H1 (cell line): ENCODE measurements at places on chromosomes 7 and 10. TPM values are rescaled to one million over a fixed set of nuclear protein-coding genes. Genes with fewer than 3 reads are reported as not detected.

GRCh38 chr7:41375582-41375981 is 327.3 kb downstream of the INHBA start:
- no peak for DNase-seq
- H3K27me3 ChIP-seq = no peaks in the 10 kb centered on the region
- H3K4me1 ChIP-seq = no peaks in the 10 kb centered on the region
- no peak overlapping the region for H3K4me3 ChIP-seq
- H3K36me3 ChIP-seq = no peaks in the 10 kb centered on the region

FAM131B gene
- 35.5 and 38.2 TPM in 2 replicates for total RNA-seq

EEPD1 gene
- 5.7 and 7.8 TPM in 2 replicates for total RNA-seq

DNA sequence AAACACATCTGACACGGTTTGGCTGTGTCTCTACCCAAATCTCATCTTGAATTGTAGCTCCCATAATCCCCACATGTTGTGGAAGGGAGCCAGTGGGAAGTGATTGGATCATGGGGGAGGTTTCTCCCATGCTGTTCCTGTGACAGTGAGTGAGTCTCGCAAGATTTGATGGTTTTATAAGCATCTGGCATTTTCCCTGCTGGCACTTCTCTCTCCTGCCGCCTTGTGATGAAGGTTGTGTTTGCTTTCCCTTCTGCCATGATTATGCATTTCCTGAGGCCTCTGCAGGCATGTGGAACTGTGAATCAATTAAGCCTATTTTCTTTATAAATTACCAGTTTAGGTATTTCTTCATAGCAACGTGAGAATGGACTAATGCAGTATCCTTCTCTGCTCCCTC is 5.9 kb upstream of the HTR5A start:
- no peak overlapping the region for H3K4me3 ChIP-seq
- no peaks in the 10 kb centered on the region for H3K36me3 ChIP-seq
- no peaks in the 10 kb centered on the region for H3K4me1 ChIP-seq

OR2A1 gene
- not detected in 2 replicates for total RNA-seq

DNA sequence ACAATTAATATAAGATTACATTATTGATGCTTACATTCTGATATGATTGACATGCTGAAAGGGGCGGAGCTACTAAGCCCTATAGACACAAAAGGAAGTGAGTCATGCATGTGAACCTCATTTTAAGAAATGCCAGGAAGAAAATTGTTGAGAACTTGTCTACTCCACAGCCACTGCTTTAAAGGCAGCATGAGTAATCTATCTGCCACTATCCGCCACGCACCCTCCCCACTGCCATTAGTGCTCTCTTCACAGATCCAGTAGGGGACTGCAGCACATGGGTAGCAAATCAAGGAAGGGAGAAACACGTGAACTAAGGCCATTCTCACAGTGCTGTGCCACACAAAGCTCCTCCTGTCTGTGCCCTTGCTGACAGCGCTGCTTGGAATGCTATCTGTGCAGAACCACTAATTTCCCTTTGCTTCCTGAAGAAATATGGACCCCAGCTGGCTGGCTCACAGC is 524.8 kb downstream of the GRM8 start:
- no peak overlapping the region for H3K27ac ChIP-seq
- H3K27me3 ChIP-seq = no peaks in the 10 kb centered on the region
- H3K36me3 ChIP-seq = no peaks in the 10 kb centered on the region
- peaks cover 6% of the 10 kb centered on the region for H3K4me1 ChIP-seq
- H3K4me3 ChIP-seq = no peak overlapping the region
- no peak for DNase-seq

DNA sequence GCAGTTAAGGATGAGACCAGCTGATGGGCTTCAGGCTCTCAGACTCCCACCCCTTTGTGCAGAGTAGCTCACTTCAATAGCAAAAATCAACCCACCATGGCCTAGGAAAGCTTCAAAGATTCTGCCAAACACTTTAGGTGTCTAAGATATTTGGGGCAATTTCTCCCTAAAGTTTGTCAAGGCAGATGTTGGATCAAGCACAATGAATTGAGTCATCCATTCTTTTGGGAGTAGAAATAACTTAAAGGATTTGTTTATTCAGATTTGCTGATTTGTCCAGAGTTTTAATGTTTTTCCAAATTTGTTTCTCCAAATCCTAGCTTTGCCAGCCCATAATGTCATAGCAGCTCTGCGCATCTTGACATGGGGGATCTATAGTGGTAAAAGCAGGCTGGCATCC is 855.1 kb downstream of the LRMDA start:
- H3K4me3 ChIP-seq = no peak overlapping the region
- H3K27me3 ChIP-seq = no peaks in the 10 kb centered on the region
- no peak for DNase-seq
- no peaks in the 10 kb centered on the region for H3K4me1 ChIP-seq

DNA sequence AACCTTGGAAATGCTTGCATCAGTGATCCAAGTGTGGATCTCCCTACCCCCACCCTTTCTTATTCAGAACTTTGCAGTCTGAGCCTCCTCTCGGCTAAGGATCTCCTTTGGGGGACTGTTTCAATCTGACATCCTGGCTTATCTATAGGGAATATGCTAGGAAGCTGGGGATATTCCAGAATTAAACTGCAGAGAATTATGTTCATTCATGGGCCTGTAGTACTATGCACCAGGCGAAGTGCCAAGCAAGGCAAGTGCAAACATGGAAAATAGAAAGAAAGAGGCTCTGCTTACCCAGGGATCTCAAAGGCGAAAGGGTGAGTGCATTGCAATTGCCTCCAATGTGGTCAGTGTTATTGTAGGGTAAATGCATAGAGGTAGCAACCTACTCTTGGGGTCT is 96.5 kb downstream of the CACNB2 start:
- H3K4me1 ChIP-seq = peaks cover 2% of the 10 kb centered on the region; the same call in 1 of the 2 replicates
- no peaks in the 10 kb centered on the region for H3K36me3 ChIP-seq
- DNase-seq = no peak

DNA sequence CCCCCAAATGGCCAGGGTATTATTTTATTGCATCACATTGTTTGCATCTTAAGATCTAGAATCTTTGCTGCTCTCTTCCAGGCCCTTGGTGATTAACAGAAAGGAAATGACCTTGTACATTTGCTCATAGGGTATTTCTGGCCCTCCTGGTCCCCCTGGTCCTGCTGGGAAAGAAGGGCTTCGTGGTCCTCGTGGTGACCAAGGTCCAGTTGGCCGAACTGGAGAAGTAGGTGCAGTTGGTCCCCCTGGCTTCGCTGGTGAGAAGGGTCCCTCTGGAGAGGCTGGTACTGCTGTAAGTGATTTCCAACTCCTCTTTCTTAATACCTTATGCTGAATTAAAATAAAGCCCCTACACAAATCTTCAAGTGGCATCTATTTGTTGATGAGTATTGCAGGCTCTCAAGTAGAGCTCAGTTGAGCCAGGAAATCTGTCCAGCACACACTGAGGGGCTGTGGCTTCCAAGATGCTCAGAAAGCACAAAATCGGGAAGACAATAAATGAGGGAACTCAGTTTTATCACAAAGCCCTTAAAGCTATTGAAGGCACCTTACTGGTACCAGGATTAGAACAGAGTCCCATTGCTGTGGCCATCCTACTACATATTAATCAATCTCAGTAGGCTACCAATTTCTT is 28.2 kb downstream of the COL1A2 start:
- H3K27me3 ChIP-seq = no peaks in the 10 kb centered on the region
- H3K4me1 ChIP-seq = no peaks in the 10 kb centered on the region
- no peak for DNase-seq
- no peak overlapping the region for H3K27ac ChIP-seq
- no peak overlapping the region for H3K4me3 ChIP-seq
- H3K36me3 ChIP-seq = peaks cover 45% of the 10 kb centered on the region

GRCh38 chr7:85103357-85103756 is 83.5 kb downstream of the SEMA3D start:
- no peak overlapping the region for H3K27ac ChIP-seq
- no peak overlapping the region for H3K4me3 ChIP-seq
- H3K4me1 ChIP-seq = no peaks in the 10 kb centered on the region
- H3K36me3 ChIP-seq = no peaks in the 10 kb centered on the region
- no peaks in the 10 kb centered on the region for H3K27me3 ChIP-seq

DNA sequence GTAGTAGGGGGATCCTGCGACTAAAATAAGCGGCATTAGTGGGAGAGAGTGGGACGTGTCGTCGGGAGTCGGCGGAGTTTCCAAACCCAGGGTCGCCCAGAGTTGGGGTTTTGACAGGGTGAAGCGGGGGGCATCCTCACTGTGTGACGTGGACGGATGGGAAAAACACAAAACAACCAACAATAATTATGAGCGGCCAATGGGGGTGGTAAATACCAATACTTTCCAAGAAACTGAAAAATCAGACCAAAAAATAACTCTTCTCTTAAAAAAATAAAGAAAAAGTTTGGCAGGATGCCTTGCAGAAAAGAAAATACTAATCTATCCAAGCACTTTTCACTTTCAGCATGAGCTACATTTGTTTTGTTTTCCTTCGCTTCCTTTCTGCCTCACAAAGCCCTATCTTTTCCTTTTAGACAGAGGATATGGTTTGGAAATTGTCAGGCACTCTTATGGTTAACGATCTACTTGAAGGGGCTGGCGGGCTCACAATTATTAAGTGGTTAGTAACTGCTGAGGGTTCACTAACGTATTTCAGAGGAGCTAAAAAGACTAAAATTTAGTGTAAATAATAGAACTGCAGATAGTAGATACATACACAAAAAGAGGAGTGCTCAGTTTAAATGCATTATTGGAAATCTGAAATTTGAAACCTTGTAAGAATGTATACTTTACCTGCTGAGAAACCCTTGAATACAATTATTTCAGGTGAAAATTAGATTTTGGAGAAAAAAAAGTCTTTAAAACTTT is 802 bp upstream of the CDK6 start:
- H3K27ac ChIP-seq = no peak overlapping the region
- DNase-seq = no peak
- no peaks in the 10 kb centered on the region for H3K36me3 ChIP-seq
- H3K4me1 ChIP-seq = no peaks in the 10 kb centered on the region
- peak overlapping the region; percentile 50 for H3K4me3 ChIP-seq

CDK14 gene
- total RNA-seq = 47.3 and 48.8 TPM in 2 replicates

DNA sequence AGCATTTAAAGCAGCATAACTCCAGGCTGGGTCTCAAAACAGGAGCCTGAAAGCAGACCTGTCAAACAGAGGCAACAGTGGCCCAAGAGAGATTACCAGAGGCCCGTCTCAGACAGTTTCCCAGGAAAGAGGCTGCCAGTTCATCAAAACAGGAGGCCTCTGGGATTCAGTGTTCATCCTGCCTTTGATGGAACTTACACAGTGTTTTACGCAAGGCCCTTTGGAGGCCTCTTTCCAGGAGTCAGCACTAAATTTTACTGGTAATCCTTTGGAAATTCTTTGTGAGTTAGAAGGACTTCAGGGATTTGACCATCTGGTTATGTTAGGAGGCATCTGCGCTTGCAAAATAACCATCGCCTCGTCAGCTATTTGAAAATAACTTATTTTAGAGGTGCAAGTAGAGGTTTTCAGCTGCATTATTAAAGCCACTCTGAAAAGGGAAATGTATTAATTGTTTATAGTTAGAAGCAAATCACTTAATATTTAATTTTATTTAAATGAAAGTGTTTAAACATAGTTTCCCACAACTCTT is 501.2 kb upstream of the COBL start:
- H3K4me3 ChIP-seq = no peak overlapping the region
- H3K4me1 ChIP-seq = no peaks in the 10 kb centered on the region
- no peak overlapping the region for H3K27ac ChIP-seq
- H3K27me3 ChIP-seq = no peaks in the 10 kb centered on the region
- DNase-seq = no peak

- H3K27me3 ChIP-seq = no peaks in the 10 kb centered on the region
- H3K4me1 ChIP-seq = no peaks in the 10 kb centered on the region
- no peak overlapping the region for H3K27ac ChIP-seq
Measured at GRCh38 chr10:6215241-6215640, 12.5 kb downstream of the PFKFB3 start.

GRCh38 chr10:61992059-61992460 is 90.6 kb downstream of the ARID5B start:
- H3K27me3 ChIP-seq = no peaks in the 10 kb centered on the region
- peaks cover 4% of the 10 kb centered on the region for H3K4me1 ChIP-seq
- H3K36me3 ChIP-seq = no peaks in the 10 kb centered on the region

DNA sequence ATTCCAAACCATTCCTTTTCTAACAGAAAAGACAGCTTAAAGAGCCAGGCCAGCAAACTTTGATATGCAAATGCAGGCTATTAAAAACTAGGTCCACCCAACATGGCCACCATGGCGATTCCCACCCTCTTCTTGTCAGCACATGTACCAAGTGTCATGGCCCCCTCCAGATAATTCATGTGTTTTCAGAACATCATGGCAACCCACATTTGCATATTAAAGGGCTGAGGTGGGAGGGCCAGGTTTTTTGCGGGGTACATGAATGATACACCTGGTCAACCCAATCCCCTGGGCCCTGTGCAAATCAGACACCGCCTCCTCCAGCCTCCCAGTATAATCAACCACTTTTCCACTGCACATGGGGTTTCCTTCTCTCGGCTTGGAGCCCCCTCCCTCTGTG is 965 bp upstream of the ERVW-1 start:
- H3K36me3 ChIP-seq = no peaks in the 10 kb centered on the region
- H3K4me3 ChIP-seq = no peak overlapping the region
- H3K4me1 ChIP-seq = no peaks in the 10 kb centered on the region
- H3K27me3 ChIP-seq = no peaks in the 10 kb centered on the region

DNA sequence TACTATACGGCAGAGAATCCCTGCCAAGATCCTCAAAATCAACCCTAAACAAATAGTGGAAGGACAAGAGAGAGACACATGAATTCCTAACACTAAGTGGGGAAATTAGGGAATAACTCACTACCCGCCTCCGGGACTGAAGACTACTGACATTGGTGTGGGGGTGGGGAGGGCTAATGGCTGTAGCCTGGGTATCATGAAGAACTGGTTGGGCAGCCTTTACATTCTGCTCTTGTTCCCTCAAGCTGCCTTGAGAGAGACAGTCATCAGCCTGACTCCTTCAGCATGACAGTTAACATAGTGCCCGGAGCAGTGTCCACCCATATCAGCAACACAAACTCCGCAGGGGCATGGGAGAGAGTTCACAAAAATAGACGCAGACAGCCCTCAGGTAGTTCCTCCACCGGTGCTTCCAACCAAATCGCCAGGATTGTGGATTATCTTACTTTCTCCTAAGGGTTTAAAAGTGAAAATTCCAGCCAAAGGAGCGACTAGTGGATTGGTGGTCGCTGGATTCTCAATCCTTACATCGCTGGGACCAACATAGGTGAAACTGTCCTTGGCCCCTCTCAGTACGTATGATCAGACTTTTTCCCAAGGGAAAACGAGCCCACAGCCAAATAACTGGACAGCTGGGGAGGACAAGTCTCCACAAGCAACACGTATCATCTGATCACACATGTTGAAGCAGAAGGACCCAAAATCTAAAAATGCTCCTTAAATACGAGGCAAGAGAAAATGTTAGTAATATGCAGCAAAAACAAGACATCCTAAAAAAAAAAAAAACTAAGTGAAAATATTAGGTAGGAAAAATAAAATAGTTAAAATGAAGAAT is 22.6 kb downstream of the TMEM254 start:
- H3K4me3 ChIP-seq = no peak overlapping the region
- H3K4me1 ChIP-seq = peaks cover 12% of the 10 kb centered on the region
- H3K27me3 ChIP-seq = no peaks in the 10 kb centered on the region
- no peaks in the 10 kb centered on the region for H3K36me3 ChIP-seq
- DNase-seq = no peak

GRCh38 chr7:14690075-14690474 is 212.5 kb downstream of the DGKB start:
- no peak for DNase-seq
- no peaks in the 10 kb centered on the region for H3K4me1 ChIP-seq
- no peak overlapping the region for H3K27ac ChIP-seq
- H3K36me3 ChIP-seq = no peaks in the 10 kb centered on the region

KLLN gene
- 0.71 and 0.73 TPM in 2 replicates for total RNA-seq

- H3K4me3 ChIP-seq = no peak overlapping the region
- H3K27me3 ChIP-seq = no peaks in the 10 kb centered on the region
- H3K4me1 ChIP-seq = no peaks in the 10 kb centered on the region
- no peaks in the 10 kb centered on the region for H3K36me3 ChIP-seq
- no peak for DNase-seq
Measured at GRCh38 chr7:16562456-16563220, 36.0 kb downstream of the LRRC72 start.

NOC3L gene
- 34.3 and 39.1 TPM in 2 replicates for total RNA-seq

IDI2 gene
- not detected in 2 replicates for total RNA-seq
